Neural progenitor cell (in vitro differentiated cells): ENCODE measurements at places on chromosomes 1 and 21. TPM values are rescaled to one million over a fixed set of nuclear protein-coding genes. Genes with fewer than 3 reads are reported as not detected.

DNA sequence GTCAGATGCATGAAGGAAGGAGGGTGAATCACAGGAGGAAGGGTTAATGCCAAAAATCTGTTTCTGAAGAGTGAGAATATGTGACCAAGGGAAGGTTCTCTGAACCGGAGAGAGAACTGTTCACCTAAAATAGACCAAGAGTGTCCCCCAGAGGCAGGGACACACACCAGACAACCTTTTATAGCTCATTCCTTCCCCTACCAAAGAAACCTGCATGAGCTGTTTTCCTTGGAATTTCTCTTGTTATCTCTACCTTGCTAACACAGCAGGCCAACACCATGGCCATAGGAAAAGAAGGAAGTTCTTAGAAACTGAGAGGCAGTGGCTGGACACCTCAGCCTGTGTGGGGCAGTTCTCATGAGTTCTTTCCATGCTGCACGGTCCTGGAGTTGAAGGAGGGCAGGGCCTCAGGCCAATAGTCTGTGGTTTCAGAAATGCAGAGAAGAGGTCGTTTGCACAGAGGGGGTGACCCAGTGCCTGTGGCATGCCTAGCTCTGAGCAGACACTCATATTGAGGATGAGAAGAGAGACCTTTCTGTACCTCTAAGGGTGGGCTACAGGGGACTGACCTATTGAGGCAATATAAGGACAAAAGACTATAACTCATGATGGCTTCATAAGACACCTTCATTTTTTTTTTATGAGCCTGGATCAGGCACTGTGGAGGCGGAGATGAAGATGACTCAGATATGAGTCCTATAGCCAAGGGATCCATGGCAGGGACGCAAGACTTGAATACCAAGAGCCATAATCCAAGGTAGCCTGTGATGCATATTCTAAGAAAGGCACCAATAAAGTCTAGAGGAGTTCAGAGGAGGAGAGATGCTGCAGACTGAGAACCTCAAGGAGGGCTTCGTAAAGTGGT is 39.4 kb downstream of the IGFN1 start:
- no peak for DNase-seq
- no peak overlapping the region for H3K4me3 ChIP-seq
- no peaks in the 10 kb centered on the region for H3K4me1 ChIP-seq
- no peaks in the 10 kb centered on the region for H3K36me3 ChIP-seq

DNA sequence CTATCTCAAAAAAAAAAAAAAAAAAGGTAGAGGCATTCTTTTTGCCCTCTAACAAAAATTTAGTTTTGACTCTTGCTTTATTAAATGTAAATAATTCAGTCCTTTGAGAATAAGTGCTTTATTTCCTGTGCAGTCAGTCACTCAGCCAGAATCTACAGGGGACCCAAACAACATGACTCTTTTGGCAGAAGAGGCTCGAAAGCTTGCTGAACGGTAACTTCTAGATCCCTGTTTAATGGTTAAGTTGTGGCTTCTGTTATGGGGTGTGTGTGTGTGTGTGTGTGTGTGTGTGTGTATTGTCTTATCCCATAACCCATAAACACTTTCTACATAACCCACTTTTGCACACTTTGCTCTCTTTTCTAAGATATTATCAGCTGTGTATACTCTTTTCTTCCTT is 54.9 kb upstream of the LAMC2 start:
- H3K27me3 ChIP-seq: no peaks in the 10 kb centered on the region
- no peak for DNase-seq
- H3K4me3 ChIP-seq: no peak overlapping the region
- no peaks in the 10 kb centered on the region for H3K36me3 ChIP-seq
- H3K4me1 ChIP-seq: no peaks in the 10 kb centered on the region

DNA sequence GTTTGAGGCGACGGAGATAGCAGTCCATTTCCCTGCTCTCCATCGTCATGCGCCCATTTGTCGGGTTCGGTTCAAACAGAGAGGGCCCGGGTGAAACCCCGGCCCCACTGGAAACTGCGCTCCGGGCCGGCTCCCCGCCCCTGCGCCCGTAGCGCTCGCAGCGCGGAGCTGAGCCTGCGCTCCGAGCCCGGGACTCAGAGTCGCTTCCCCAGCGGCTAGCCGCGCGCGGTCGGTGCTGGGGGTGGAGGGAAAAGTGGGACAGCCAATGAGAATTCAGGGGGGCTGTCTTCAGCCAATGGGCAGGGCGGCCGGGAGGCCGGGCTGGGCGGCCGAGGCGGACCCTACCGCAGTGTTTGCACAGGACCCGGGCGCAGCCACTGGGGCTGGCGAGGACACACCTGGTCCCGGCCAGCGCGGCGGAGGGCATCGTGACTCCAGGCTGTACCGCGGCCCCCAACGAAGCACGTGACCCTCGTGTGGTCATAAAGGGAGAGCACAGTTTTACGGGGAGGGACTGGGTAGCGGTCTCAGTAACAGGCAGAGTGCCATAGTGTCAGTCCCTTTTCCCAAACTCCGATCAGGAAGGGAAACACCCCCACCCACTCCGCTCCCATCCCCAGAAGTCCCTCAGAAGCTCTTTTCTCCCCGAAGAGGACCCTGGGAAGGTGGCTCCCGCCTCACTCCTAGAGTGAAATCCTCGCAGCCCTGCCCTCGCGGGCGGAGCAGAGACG is at the start of gene INKA2:
Gene INKA2, minus strand, starts transcription at position 202 of the 731 bp plus-strand sequence. Its CDS starts 153 bp downstream, at position 49.
- H3K36me3 ChIP-seq: no peaks in the 10 kb centered on the region
- H3K4me1 ChIP-seq: peaks cover 34% of the 10 kb centered on the region
- DNase-seq: peak; percentile 95
- H3K27ac ChIP-seq: peak within 1 kb of the TSS; percentile 43
- peaks cover 18% of the 10 kb centered on the region for H3K27me3 ChIP-seq
- peak within 1 kb of the TSS; percentile 57 for H3K4me3 ChIP-seq

The C1orf141 gene
- total RNA-seq: not detected in 2 replicates

The KRTAP12-1 gene
- total RNA-seq: not detected in 2 replicates
